ENCODE measurements at places on chromosomes 12 and 14.

- peak; percentile 79 for DNase-seq
Observed at GRCh38 chr14:80055667-80056496, 155.4 kb downstream of the DIO2 start.

DNA sequence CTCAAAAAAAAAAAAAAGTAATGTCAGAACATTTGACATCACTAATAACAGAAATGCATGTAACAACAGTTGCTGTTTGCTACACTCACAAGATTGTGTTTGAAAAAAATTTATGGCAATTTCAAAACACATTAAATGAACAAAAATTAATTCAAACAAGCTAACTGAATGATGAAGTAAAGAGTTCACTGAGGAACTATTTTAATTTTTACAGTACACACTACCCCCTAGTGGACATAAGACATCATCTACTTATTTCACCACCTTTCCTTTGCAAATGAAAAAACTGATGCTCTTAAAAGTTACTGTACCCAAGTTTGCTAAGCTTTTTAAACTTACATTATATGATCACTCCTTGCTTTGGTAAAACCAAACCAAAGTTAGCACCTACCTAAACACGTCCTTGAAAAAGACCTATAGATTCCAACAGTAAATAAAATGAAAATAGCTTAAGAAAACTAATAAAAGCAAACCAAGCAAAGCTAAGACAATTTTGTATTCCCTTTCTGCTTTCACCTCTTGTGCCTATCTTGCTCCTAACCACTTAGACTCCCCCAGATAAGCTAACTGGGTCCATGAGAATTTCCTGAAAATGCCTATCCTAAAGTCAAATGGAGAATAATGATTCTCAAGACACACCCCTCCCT lies 22.2 kb downstream of the UBE2N start:
- no peak for DNase-seq

DNA sequence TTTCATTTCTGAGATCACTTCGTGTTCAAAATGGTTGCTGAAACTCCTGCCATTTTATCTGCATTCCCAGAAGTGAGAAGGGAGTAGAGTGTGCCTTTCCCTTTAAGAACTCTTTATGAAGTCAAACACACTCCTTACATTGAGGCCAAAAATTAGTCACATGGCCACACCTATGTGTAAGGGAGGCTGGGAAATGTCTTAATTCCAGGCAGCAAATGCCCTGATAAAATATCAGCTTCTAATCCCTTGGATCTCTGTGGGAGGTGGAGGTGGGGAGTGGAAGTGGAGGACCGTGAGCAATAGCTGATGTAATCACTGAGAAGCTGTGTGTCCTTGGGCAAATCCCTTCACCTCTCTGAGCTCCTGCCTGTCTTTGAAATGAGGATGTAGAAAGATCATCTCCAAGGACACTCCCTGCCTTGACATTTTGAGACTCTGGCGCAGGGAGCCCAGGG lies 22.7 kb upstream of the ANKRD9 start:
- DNase-seq: no peak

- DNase-seq: no peak
Observed at GRCh38 chr14:73861073-73861472, 9.4 kb downstream of the PTGR2 start.

- no peak for DNase-seq
Observed at GRCh38 chr12:40827683-40828592, 135.7 kb downstream of the CNTN1 start.
